ENCODE measurements at places on chromosomes 6 and 20.

DNA sequence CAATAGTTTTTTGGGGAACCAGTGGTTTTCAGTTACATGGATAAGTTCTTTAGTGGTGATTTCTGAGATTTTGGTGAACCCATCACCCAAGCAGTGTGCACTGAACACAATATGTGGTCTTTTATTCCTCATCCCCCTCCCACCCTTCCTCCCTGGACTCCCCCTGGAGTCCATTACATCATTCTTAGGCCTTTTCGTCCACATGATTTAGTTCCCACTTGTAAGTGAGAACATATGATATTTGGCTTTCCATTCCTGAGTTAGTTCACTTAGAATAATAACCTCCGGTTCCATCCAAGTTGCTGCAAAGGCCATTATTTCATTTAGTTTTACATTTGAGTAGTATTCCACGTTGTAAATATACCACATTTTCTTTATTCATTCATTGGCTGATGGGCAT, 28.3 kb downstream of the RPP40 start:
- no peak for DNase-seq

- peak; percentile 73 for DNase-seq
Measured at GRCh38 chr6:130906736-130907381, 79.7 kb downstream of the SMLR1 start.

DNA sequence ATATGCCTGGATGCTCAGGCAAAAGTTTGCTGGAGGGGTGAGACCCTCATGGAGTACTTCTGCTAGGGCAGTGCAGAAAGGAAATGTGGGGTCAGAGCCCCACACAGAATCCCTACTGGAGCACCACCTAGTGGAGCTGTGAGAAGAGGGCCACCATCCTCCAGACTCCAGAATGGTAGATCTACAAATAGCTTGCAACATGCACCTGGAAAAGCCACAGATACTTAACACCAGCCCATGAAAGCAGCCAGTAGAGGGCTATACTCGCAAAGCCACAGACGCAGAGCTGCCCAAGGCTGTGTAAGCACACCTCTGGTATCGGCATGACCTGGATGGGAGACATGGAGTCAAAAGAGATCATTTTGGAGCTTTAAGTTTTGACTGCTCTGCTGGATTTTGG, 60.7 kb upstream of the GJE1 start:
- DNase-seq: no peak

- peak; percentile 4 for DNase-seq
Measured at GRCh38 chr6:138310294-138310693, 67.4 kb upstream of the SMIM28 start.

DNA sequence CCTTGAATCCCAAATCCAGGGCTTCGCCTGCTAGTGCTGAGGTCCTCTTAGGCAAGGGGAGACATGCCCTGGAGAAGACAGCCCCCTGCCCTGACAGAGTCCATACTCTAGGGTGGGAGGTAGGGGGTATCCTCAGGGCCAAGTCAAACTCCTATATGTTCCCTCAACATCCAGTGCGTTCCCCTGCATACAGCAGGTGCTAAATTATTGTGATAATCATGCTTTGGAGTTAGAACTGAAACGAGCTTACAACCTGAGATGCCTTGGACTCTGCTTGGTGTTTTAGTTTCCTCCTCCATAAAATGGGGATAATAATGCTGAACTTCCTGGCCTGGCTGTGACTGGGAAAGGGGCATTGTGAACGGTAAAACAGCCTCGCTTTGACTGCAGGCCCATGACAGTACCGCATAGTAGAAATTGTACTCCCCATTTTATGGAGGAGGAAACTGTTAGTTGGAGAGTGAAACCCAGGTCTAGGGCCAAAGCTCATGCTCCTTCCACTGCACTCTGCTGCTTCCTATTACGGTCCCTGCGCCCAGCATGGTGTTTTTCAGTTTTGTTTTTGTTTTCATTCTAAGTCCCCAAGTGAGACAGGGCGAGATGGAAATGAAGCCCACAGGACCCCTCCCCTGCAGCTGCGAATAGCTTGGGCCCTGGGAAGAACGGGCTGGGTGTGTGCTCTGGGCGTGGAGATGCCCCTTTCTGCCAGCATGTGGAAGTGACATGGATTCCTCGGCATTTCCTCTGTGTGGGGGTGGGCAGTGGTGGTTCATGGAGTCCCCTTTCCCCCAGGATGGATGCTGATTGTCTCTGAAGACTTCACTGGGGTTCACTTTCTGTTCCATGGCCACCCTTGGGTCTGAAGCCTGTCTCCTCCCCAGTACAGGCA, 162.5 kb downstream of the VEGFA start:
- peak; percentile 69 for DNase-seq

- peak; percentile 90 for DNase-seq
Measured at GRCh38 chr20:57772349-57772964, 62.6 kb upstream of the PMEPA1 start.

GRCh38 chr20:5974531-5974930, 24.1 kb downstream of the MCM8 start:
- DNase-seq: peak; percentile 3

DNA sequence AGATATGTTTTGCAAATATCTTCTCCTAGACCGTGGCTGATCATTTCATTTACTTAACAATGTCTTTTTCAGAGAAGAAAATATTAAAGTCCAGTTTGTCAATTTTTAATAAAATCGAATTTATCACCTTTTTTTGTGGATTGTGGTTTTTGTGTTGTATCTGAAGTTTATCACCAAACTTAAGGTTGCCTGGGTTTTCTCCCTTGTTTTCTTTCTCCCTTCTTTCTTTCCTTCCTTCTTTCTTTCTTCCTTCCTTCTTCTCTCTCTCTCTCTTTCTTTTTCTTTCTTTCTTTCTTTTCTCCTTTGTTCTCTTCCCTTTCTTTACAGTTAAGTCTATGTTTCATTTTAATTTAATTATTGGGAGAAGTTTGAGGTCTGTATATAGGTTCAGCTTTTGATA, 68.7 kb downstream of the RNF182 start:
- DNase-seq: no peak

GRCh38 chr20:57657535-57658446, 37.6 kb upstream of the ZBP1 start:
- no peak for DNase-seq

DNA sequence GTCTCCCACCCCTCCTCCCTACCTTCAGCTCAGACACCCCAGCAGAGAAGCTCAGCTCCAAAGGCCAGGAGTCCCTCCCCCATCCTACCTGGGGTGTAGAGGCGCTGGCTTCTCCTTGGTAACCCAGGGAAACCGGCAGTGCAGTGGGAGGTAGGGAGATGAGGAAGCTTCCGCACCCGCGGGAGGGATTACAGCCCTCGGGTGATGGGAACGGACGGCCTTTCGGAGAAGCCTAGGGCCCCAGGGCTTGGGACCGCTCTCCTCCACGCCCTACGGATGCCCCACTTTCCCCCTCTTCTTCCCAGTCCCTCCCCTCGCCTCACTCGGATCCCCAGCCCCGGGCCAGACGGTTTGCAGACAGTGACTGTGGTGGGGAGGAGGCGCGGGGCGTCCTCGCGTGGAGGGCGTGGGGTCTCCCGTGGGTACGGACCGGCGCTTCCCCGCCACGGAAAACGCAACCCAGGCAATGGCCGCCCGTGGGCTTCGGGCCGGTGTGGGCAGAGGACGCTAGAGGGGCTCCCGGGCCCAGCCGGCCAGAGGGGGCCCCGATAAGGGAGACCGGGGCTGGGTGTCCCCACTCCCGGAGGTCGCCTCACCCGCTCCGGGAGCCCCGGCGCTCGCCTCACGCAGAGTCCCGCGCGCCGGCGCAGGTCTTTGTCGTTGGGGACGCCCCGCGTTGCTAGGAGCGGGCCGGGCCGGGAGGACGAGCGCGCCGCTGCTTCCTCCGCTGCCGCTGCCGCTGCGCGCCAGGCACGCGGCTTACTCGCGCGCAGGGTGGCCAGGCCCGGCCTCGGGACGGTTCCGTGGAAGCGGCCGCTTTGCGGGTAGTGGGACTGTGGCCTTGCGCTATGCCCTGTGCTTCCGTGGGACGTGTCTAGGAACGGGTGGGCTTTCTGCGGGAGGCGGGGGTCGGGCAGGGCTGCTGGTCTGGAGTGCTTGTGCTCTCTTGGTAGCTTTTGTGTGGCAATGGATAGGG, 15.8 kb downstream of the AARS2 start:
- peak; percentile 6 for DNase-seq

- no peak for DNase-seq
Measured at GRCh38 chr20:23155141-23155590, 69.0 kb upstream of the CD93 start.

DNA sequence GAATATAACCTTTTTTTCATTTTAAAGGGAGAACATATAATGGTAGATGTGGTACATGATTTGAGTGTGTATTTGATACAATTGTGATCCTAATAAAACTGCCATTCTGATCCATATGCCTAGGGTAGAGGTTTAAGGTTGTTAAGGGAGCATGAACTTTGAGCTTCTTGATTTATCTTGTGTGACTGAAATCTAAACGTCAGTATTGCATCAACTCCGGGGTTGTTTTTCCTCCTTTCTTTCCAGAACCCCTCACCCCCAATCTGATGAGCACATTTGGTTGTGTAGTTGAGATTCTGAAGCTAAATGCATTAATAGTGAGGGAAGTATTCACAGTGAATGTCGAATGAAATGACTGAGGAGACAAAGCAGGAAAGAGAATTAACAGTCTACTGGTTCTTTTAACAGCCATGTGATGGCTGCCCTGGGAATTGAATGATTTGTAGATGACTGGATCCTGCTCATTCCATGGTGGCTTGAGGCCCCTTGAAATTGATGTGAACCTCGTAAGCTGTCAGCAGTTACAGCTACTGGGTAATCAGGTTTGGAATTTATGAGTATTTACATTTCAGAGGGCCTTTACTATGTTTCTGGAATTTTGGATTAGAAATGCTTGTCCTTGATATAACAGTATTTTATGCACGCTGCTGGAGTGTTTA, 44.8 kb downstream of the FARS2 start:
- peak; percentile 75 for DNase-seq

DNA sequence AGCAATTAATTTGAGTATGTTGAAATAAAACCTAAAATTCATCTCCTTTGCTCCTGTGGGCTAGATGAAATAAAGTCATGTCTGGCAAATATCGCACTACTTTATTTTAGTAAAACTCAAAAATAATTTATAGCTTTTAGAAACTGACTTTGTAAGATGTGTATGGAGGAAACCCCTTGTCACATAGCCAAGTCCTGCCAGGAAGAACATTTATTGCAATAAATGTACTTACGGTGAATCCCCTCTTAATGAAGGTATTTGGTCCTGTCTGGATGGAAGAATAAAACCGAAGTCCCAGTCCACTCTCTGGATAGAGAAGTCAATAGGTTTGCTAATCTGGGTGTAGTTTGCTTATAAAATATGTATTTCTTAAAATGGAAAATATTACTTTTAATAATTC, 1226.8 kb upstream of the MAP3K7 start:
- no peak for DNase-seq

- DNase-seq: no peak
Measured at GRCh38 chr6:24807584-24807983, 8.9 kb upstream of the ARMH2 start.

GRCh38 chr6:154494592-154495311, 15.7 kb downstream of the CNKSR3 start:
- DNase-seq: no peak

GRCh38 chr20:13174402-13174801, 46.7 kb upstream of the ISM1 start:
- DNase-seq: no peak

- peak; percentile 65 for DNase-seq
Measured at GRCh38 chr20:21235484-21236445, 67.4 kb upstream of the XRN2 start.

GRCh38 chr20:30502670-30503069, 754.8 kb upstream of the DEFB115 start:
- no peak for DNase-seq

DNA sequence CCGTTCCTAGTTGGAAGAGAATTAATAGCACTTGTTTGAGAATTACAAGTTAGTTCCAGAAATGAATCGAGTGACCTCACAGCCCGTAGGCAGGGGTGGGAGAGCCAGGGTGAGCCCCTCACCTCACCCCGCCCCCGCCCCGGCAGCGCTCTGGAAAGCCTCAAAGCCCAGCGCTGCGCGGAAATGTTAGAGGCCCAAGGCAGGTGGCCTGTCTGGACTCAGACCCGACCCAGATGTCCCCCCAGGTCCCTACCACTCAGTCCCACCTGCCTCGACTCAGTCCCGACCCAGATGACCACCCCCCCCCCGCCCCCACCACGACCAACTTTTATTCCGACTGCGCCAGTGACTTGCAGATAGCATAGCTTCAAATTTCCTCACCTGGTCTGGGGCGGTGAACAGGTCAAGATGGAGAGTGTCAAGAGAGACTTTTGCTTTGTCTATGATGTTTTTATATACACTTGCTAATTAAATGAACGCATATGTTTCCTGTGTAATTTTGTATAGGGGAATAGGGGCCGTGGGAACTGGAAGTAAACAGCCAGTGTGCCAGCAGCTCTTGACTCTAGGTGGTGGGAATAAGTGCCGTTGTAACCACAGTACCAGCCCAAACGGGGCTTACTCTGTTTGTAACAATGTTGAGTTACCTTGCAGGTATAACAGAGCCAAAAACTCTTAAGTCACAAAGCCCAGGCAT, 1.2 kb upstream of the PXDC1 start:
- no peak for DNase-seq

GRCh38 chr6:14722001-14722562, 523.8 kb upstream of the JARID2 start:
- DNase-seq: no peak

GRCh38 chr6:130223508-130223907, 757 bp upstream of the SAMD3 start:
- DNase-seq: no peak

GRCh38 chr6:43283514-43283901, 14.6 kb upstream of the SLC22A7 start:
- no peak for DNase-seq

DNA sequence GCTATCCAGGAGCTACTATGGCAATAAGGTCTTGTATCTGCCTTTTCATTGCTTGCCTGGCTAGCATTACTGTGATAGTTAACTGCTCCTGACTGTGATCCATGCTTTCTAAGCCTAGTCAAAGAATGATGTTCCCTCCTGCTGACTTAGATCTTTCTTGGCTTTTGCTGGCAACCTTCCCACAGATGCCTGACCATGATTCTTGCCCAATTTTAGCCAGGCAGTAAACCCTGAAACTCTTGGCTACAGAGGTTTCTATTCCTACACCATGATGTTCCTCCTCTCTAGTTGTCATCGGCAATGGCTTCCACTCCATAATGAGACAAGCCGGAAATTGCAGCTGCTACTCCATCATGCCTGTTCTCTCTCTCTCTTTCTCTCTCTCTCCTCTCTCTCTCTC, 238.1 kb downstream of the HAO1 start:
- DNase-seq: peak; percentile 14

DNA sequence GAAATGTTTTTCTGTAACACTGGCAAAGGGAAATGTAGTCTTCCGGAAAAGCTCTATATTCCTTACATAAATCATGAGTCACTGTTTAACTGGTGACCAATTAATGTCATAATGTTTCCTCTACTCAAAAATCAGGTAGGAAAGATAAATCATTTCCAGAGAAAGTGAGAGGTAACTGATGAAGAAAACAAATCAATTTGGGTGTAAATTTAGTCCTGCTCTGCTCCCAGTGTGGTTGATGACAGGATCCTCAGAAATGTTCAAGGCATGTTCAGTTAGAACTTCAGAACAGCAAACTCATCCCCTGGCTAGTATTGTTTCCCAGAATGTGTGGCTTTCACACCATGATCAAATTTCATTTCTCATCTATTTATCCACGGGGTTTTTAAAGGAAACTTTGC, 38.8 kb upstream of the SPACA1 start:
- peak; percentile 60 for DNase-seq
